NCI-H524 (cell line): ENCODE measurements at places on chromosomes 3 and 15.

DNA sequence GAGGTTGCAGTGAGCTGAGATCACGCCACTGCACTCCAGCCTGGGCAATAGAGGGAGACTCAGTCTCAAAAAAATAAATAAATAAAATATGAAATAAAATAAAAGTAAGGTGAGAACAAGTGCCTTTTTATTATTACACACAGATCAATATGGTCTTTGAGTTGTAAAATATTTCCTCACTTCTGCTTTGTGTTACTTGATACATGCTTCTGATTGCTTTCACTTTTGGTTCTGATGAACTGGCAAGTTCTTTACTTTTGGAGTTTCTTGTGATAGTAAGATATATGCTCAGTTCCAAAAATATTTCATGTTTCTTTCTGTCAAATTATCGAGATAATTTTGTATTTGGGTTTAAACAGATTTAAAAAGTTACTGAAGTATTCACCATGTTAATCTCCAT, 16.6 kb upstream of the GYG1 start:
- DNase-seq: no peak

DNA sequence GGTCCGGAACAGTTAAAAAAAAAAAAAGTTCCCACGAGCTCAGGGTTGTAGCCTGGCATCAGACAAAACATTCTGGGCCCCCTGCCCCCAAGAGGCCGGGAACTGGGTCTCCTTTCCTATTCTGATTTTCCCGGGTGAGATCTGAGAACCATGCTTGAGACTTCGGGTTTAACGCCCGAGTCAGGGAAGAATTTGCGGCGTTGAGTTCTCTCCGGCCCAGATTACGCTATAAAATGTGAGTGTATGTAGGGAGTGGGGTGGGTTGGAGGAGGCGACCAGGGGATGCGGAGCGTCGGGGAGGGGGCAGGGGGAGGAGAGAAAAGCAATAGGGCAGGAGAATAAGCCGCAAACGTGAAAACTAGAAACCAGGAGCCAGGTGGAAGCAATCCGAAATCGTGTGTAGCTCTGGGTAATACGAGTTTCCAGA, 2.7 kb downstream of the ZIC1 start:
- no peak for DNase-seq

DNA sequence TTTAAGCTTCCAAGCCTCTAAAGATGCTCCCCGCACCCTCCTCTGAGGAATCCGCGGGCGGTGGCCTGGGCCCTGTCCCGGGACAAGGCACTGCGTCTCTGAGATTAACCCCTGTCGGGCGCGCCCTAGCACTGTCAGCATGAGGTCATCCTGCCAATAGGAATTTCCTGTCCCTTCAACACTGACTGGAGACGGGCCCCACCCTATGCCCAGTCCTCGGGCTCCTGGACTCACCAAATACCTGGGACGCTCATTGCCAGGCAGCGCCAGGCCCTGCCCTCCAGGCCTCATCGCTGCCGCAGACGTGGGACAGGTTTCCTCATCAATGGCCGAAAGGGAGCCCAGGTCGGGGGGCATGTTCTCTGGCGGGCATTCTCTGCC, 67.6 kb upstream of the SH3GL3 start:
- no peak for DNase-seq

DNA sequence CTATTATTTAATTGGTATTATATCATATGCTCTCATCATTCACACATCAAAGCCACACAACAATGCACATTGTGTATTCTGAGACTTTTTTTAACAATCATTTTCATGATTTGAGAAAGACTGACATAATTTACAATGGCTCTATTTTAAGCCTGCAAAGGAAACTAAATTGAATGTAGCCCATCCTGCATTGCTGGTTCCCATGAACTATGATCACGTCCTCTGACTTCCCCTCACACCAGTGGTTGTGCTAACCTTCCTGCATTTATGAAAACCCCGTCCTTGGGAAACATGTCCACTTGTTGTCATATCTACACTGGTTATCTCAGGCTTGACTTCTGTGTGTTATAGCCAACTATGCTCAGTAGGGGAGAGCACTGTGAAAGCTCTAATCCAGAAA, 546.2 kb downstream of the MECOM start:
- no peak for DNase-seq

- no peak for DNase-seq
Measured at GRCh38 chr3:122928396-122929187, 99.0 kb downstream of the SEMA5B start.

GRCh38 chr3:54261141-54261540, 138.8 kb downstream of the CACNA2D3 start:
- DNase-seq: no peak
